Muscle of leg (tissue), 16 donors: ENCODE measurements at places on chromosomes 3 and 15. TPM values are rescaled to one million over a fixed set of nuclear protein-coding genes. Genes with fewer than 3 reads are reported as not detected.

The CCR1 gene
- 3.1 TPM for total RNA-seq

The KIF23 gene
- 16.5 TPM for total RNA-seq

The PP2D1 gene
- not detected for total RNA-seq

The TFRC gene
- total RNA-seq, result 46.2 TPM

The TM4SF18 gene
- 15.6 TPM for total RNA-seq

The IL17RB gene
- total RNA-seq, result 0.93 TPM

The IGSF11 gene
- total RNA-seq, result 1.8 TPM

The TRIM71 gene
- total RNA-seq, result 0.18 TPM

The LMAN1L gene
- total RNA-seq, result 0.04 TPM

The TRH gene
- total RNA-seq, result 0.13 TPM

The FETUB gene
- 0.04 TPM for total RNA-seq

The ADPGK gene
- 43.4 TPM for total RNA-seq

DNA sequence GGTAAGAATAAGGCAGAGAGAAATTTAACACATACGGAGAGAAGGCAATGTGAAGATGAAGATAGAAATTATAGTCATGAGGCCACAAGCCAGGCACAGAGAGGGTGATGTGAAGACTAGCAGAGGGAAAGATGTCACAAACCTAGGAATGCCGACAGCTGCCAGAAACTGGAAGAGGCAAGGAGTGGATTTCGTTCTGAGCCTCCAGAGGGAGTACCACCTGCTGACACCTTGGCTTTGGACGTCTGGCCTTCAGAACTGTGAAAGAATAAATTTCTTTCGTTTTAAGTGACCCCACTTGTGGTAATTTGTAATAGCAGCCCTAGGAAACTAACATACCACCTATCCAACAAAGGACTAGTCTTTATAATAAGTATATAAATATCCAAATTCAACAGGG is 5.0 kb upstream of the SGO1 start:
- DNase-seq, result no peak
- H3K36me3 ChIP-seq, result no peaks in the 10 kb centered on the region
- H3K4me3 ChIP-seq, result no peak overlapping the region
- peaks cover 2% of the 10 kb centered on the region for H3K4me1 ChIP-seq

DNA sequence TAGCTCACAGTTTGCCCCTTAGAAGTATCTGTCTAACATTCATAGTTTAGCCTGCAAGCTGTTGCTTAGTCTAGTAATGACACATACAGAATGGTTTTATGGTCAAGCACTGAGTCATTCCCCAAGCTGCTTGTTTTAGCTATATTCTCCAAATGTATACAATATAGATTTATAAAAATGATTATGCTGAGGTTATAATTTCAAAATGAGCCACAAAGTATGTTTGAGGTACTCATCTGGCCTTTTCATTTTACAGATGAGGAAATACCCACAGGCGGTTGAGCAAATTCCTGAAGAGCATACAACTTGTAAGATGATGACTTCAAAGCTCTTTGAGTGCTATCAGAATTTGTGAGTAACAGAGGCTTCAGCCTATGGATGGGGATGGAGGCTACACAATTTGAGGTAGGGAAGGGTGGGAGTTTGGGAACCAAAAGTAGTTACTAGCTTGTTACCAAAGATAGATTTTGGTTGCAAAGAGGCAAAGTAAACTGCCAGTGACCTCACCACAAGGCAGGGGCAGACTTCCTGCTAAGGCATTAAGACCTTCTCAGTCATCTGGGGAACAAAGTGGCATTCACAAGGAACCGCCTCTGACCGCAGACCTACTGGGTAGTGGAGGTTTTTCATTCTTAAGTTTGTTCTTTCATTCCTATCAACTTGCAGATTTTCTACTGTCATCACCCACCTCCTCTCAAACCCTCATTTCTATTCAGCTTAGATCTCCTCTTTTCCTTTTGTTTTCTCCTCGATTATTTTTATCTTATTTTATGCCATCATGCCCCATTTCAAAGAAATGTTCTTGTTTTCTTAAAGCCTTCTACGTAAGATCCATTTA is 257.2 kb upstream of the NECTIN3 start:
- H3K27me3 ChIP-seq, result no peaks in the 10 kb centered on the region
- no peak overlapping the region for H3K27ac ChIP-seq
- no peaks in the 10 kb centered on the region for H3K36me3 ChIP-seq
- H3K4me3 ChIP-seq, result no peak overlapping the region
- no peaks in the 10 kb centered on the region for H3K4me1 ChIP-seq
- no peak for DNase-seq

- H3K36me3 ChIP-seq, result peaks cover 29% of the 10 kb centered on the region
- peaks cover 3% of the 10 kb centered on the region for H3K27me3 ChIP-seq
- peak overlapping the region; percentile 5 for H3K4me3 ChIP-seq
- peaks cover 87% of the 10 kb centered on the region for H3K4me1 ChIP-seq
- no peak for DNase-seq
- H3K27ac ChIP-seq, result peak overlapping the region; percentile 1
Observed at GRCh38 chr15:74784426-74785193, 2.7 kb downstream of the CSK start.

- H3K36me3 ChIP-seq, result no peaks in the 10 kb centered on the region
- H3K4me3 ChIP-seq, result no peak overlapping the region
- no peak for DNase-seq
- H3K4me1 ChIP-seq, result no peaks in the 10 kb centered on the region
- no peaks in the 10 kb centered on the region for H3K27me3 ChIP-seq
- H3K27ac ChIP-seq, result no peak overlapping the region
Observed at GRCh38 chr3:49609815-49610214, 55.5 kb downstream of the BSN start.

DNA sequence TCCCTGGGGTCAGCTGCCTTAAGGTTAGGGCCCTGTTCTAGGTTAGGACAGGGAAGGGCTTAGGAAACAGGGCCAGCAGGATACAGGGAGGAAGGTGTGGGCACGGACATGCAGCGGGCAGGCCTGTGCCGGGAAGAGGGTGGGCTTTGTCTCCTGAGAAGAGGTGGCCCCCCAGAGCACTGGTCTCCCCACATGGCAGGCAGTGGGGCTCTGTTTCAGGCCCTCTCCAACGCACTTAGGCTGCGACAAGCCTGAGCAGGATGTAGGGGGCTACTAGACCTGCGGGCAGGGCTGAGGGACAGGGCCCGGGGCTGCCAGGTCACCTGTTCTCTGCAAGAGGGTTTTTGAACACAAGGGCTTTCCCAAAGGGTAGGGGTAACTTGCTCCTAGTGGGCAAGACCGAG is 33.5 kb downstream of the KLF13 start:
- peak overlapping the region; percentile 15 for H3K27ac ChIP-seq
- H3K4me1 ChIP-seq, result peaks cover 40% of the 10 kb centered on the region
- no peaks in the 10 kb centered on the region for H3K27me3 ChIP-seq
- no peak overlapping the region for H3K4me3 ChIP-seq
- DNase-seq, result no peak

- no peaks in the 10 kb centered on the region for H3K27me3 ChIP-seq
- H3K27ac ChIP-seq, result peak overlapping the region; percentile 62
- H3K4me1 ChIP-seq, result peaks cover 19% of the 10 kb centered on the region
- peak; percentile 68 for DNase-seq
Observed at GRCh38 chr3:172279191-172279640, 169.0 kb downstream of the GHSR start.

- H3K4me3 ChIP-seq, result no peak overlapping the region
- no peaks in the 10 kb centered on the region for H3K4me1 ChIP-seq
- DNase-seq, result no peak
- H3K27ac ChIP-seq, result no peak overlapping the region
- H3K27me3 ChIP-seq, result no peaks in the 10 kb centered on the region
- H3K36me3 ChIP-seq, result peaks cover 25% of the 10 kb centered on the region
Observed at GRCh38 chr15:89125088-89125826, 37.0 kb downstream of the ABHD2 start.

DNA sequence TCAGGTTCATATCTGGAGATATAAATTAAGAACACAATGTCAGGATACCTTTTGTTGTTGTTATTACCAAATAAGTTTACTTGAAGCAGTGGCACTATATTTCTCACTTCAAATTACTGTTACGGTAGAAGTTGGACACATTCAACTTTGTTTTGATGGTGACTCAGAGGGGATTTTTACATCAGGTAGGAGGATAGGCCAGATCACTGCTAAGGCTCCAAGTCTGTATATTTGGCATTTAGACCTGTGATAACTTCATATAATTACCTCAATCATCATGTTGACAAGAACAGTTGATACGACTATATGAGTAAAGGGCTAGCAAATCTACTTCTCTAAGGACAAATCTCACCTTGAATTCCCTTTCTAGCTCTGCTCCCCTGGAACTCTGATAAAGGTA is 15.6 kb downstream of the LZTFL1 start:
- peaks cover 22% of the 10 kb centered on the region for H3K36me3 ChIP-seq
- no peak for DNase-seq
- H3K4me3 ChIP-seq, result no peak overlapping the region

- no peaks in the 10 kb centered on the region for H3K27me3 ChIP-seq
- H3K27ac ChIP-seq, result no peak overlapping the region
- H3K4me3 ChIP-seq, result no peak overlapping the region
- no peaks in the 10 kb centered on the region for H3K36me3 ChIP-seq
- DNase-seq, result no peak
Observed at GRCh38 chr3:87247430-87247773, 20.3 kb downstream of the CHMP2B start.

DNA sequence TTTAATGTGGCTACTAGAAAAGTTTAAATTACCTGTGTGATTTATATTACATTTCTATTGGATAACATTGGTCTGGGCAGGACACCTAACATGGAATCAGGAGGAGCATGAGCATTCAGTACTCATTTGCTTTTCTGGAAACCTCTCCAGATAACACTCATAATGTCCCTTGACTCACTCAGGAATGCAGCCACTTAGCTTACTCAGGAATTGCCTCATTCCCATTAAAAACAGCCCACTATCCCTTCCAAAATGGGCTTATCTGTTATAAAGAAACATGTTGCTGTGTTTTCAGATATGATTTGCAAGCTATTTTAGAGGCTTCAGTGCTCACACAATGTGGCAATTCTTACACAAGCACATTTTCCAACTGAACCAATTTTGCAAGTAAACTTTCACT is 17.1 kb downstream of the GBE1 start:
- no peaks in the 10 kb centered on the region for H3K4me1 ChIP-seq
- H3K4me3 ChIP-seq, result no peak overlapping the region
- H3K27ac ChIP-seq, result no peak overlapping the region
- H3K36me3 ChIP-seq, result no peaks in the 10 kb centered on the region
- DNase-seq, result no peak

- H3K27me3 ChIP-seq, result peaks cover 32% of the 10 kb centered on the region
- no peak within 1 kb of the TSS for H3K27ac ChIP-seq
- no peak within 1 kb of the TSS for H3K4me3 ChIP-seq
- DNase-seq, result peak; percentile 30
- no peaks in the 10 kb centered on the region for H3K36me3 ChIP-seq
Observed at GRCh38 chr3:194369522-194370279, at the start of gene LRRC15. Gene LRRC15 (minus strand): TSS chr3:194369743. CDS start chr3:194361043, 8,700 bp downstream.

GRCh38 chr3:52495777-52496602 is 852 bp downstream of the STAB1 start:
- H3K4me3 ChIP-seq, result peak overlapping the region; percentile 38
- peaks cover 25% of the 10 kb centered on the region for H3K4me1 ChIP-seq
- H3K27me3 ChIP-seq, result no peaks in the 10 kb centered on the region
- H3K27ac ChIP-seq, result no peak overlapping the region
- DNase-seq, result no peak

- H3K27me3 ChIP-seq, result no peaks in the 10 kb centered on the region
- peak; percentile 60 for DNase-seq
- peak overlapping the region; percentile 82 for H3K27ac ChIP-seq
- H3K36me3 ChIP-seq, result peaks cover 5% of the 10 kb centered on the region
Observed at GRCh38 chr3:35679409-35680080, 40.2 kb downstream of the ARPP21 start.

GRCh38 chr3:44931791-44932190 is 44.2 kb downstream of the ZDHHC3 start:
- peaks cover 68% of the 10 kb centered on the region for H3K36me3 ChIP-seq
- DNase-seq, result no peak
- H3K27me3 ChIP-seq, result no peaks in the 10 kb centered on the region
- no peak overlapping the region for H3K4me3 ChIP-seq
- H3K4me1 ChIP-seq, result peaks cover 3% of the 10 kb centered on the region

- H3K27me3 ChIP-seq, result no peaks in the 10 kb centered on the region
- peaks cover 3% of the 10 kb centered on the region for H3K4me1 ChIP-seq
- no peak overlapping the region for H3K27ac ChIP-seq
Observed at GRCh38 chr3:151009981-151010380, 37.5 kb upstream of the CLRN1 start.

DNA sequence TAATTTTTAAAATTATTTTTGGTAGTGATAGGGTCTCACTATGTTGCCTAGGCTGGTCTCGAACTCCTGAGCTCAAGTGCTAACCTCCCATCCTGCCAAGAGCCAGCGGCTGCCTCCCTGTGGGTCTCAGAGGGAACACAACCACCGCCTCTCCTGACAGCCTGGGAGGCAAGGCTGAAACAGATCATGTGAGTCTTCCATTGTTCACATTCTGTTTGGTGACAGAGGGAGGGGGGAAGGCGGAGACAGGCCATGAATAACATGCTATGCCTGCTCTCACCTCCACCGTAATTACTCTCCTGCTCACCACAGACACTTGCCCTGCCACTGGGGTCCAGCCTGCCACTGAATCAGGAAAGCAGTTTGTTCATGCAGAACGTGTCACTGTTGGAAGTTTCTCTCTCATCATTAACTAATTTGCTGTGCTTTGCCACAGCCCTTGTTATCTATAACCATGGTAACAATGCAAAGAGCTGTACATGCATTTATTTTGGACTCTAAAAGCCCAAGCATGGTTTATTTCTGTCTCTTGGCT is 78.4 kb upstream of the RASGRF1 start:
- H3K27ac ChIP-seq, result no peak overlapping the region
- peaks cover 12% of the 10 kb centered on the region for H3K27me3 ChIP-seq
- H3K4me3 ChIP-seq, result no peak overlapping the region
- no peaks in the 10 kb centered on the region for H3K36me3 ChIP-seq
- peaks cover 5% of the 10 kb centered on the region for H3K4me1 ChIP-seq

GRCh38 chr3:8239718-8240695 is 261.6 kb upstream of the LMCD1 start:
- H3K4me3 ChIP-seq, result no peak overlapping the region
- no peak overlapping the region for H3K27ac ChIP-seq
- no peaks in the 10 kb centered on the region for H3K27me3 ChIP-seq
- no peaks in the 10 kb centered on the region for H3K4me1 ChIP-seq
- H3K36me3 ChIP-seq, result no peaks in the 10 kb centered on the region
- peak; percentile 29 for DNase-seq

DNA sequence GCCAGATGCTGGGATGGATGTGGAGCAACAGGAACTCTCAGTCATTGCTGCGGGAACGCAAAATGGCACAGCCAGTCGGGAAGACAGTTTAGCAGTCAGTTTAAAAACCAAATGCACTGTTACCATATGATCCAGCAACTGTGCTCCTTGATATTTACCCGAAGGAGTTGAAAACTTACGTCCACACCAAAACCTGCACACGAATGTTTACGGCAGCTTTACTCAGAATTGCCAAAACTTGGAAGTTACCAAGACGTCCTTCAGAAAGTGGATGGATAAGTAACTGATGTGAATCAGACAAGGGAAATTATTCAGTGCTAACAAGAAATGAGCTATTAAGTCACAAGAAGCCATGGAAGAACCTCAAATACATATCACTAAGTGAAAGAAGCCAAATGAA is 36.1 kb upstream of the SLC41A3 start:
- no peaks in the 10 kb centered on the region for H3K36me3 ChIP-seq
- peaks cover 2% of the 10 kb centered on the region for H3K27me3 ChIP-seq
- no peak overlapping the region for H3K27ac ChIP-seq
- DNase-seq, result no peak
